ENCODE measurements at places on chromosomes 3 and 15.

DNA sequence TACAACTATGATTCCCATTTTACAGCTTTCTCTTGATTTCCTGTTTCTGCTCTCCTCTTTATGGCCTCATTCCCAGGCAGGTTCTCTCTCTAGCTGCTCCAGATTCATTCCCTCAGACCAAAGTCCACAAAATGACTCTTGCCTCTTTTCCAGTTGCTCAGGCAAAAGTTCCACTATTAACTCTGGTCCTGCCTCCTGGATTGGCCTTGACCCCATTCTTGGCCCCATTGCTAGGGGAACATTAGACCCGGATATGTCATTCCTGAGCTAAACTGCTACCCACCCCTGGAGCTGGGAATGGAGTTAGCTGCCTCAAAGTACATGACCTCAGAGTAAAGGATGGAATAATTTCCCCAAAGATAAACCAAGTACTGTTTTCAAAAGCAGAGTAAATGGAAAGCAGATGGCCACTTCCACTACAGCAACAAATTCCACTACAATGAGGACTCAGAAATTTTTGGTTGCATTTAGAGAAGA is 73.0 kb upstream of the GAP43 start:
- DNase-seq = no peak

- DNase-seq = peak; percentile 13
Measured at GRCh38 chr3:114380233-114380651, 86.4 kb downstream of the TIGIT start.

DNA sequence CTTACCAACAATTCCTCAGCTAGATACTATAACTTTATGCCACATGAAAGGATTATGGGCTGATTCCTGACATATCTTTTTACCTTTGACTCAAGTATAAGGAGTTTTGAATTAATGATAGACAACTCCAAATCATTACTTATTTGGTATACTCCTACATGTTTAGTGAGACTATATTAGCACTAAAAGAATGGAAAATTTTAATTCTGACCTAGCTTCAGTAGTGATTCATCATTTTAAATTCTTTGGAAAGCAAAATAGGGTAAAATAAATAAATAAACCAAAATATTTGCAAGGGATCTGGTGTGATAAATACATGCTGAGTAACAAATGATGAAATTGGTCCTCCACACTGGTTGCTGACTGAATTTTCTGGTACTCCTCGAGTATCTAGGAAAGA is 42.3 kb upstream of the VGLL3 start:
- no peak for DNase-seq

DNA sequence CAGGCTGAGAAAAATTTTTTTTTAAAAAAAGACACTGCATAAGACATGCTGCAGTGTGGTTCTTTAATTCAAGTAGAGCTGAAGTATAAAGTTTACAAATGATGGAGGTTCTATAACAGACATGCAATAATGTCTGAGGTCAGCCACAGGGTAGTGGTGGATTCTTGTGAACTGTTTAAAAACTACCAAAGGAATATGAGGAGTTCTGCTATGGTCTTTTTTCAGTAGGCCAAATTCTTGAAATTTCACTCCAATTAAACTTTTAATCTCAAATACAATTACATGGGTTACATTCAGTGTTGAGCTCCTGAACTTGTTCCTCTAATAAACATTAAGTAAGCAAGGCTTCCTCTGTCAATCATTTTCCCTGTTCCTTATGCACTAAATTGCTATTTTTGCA is 122.7 kb downstream of the PLD1 start:
- DNase-seq = no peak

DNA sequence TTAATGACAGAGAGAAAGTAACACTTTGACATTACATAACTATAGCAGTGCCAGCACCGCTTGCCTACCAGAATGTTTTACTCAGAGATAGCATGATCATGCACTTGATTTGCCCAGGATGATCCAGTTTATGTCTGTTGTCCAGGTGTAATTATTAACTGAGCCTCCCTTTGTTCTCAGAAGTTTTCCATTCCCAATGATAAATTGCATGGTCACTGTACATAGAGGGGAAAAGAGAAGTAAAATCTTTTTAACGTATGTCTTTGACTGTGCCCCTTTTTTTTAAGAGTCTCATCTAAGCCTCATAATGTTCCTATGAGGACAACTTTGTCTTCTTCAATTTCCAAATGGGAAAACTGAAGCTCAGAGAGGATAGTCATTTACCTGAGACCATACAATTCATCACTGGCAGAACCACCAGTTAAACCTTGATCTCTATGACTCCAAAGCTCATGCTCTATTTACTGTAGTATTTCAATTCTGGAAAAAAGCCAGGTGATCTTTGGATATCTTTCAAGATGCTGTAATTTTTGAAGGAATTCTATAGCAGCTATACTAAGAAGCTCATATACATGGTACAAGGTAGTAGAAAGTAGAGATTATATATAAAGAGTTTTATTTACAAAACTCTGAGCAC is 25.1 kb downstream of the C3orf85 start:
- no peak for DNase-seq

GRCh38 chr3:195865752-195866151 is 42.6 kb downstream of the TNK2 start:
- no peak for DNase-seq

DNA sequence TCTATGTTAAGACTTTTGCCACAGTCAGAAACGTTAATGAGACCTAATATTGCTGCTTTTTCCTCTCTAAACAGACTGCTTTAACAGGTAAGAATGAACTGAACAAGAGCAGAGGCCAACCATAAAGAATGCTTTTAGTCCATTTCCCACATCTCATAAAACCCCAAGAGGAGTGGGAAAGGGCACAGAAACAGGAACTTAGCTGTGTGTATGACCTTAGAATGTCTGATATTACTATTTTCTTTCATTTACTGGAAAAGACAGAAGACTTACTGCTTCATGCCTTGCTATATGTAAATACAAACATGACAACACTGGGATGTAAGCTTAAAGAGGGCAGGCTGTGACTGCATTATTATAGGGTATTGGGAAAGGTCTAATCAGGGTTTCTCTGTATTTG is 115.0 kb downstream of the ISL2 start:
- no peak for DNase-seq

- no peak for DNase-seq
Measured at GRCh38 chr15:92709110-92709790, 53.7 kb upstream of the FAM174B start.

- no peak for DNase-seq
Measured at GRCh38 chr3:143201045-143201444, 81.5 kb downstream of the CHST2 start.

- no peak for DNase-seq
Measured at GRCh38 chr3:73259856-73260255, 198.4 kb downstream of the EBLN2 start.

DNA sequence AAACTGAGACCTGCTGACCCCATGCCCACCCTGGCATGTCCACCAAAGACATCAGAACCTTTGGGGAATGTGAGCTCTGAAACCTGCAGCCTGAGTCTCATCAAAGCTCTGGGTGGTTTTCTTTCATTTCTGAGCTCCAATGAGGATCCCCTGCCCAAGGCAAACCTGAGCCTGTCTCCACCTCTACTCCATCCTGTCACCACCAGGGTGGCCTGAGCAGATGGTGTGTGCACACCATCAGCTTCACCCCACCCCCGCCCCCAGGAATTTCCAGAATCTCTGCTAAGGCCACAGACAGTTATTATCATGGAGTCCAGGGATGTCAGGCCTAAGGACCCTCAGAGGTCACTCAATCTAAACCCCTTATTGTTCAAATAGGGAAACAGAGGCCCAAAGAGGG is 1.3 kb downstream of the XIRP1 start:
- DNase-seq = no peak

- no peak for DNase-seq
Measured at GRCh38 chr3:78277220-78277619, 1237.3 kb downstream of the ROBO2 start.

GRCh38 chr15:55056500-55056899 is 140.2 kb downstream of the RSL24D1 start:
- DNase-seq = no peak

- DNase-seq = no peak
Measured at GRCh38 chr3:8709801-8710507, 23.6 kb upstream of the CAV3 start.

DNA sequence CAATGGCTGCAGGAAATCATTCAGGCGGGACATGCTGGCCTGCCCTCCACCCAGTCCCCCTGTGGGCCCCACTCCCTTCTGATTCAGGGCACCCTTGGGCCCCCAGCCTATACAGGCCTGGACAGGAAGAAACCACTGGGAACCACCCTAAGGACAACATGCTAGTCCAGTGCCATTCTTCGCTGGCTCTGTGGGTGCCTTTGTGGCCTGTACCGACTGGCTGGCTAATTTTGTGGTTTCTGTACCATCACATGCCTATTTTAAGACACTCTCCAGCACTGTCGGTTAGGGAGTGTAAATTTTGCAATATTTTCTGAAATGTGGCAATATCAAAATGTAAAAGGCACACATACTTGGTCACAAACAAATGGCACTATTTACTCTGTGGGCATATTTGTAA is 61.4 kb upstream of the POLG start:
- DNase-seq = peak; percentile 57

DNA sequence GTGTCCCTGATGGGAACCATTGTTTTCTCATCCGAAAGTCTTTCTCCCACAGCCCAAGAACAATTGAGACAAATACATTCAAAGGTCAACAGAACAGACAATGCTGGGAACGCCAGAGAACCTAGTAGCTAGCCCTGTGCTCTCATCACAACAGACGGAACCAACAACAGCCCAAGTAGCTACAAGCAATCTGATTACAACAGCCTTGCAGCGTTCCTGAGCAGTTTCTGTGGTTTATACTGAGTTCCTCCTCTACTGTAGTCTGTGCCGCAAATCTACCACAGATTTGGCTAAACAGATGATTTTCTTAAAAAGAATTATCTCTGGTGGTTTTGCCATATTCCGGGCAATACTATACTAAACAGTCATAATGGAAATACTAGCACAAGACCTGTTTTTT is 435.6 kb downstream of the MECOM start:
- DNase-seq = no peak

DNA sequence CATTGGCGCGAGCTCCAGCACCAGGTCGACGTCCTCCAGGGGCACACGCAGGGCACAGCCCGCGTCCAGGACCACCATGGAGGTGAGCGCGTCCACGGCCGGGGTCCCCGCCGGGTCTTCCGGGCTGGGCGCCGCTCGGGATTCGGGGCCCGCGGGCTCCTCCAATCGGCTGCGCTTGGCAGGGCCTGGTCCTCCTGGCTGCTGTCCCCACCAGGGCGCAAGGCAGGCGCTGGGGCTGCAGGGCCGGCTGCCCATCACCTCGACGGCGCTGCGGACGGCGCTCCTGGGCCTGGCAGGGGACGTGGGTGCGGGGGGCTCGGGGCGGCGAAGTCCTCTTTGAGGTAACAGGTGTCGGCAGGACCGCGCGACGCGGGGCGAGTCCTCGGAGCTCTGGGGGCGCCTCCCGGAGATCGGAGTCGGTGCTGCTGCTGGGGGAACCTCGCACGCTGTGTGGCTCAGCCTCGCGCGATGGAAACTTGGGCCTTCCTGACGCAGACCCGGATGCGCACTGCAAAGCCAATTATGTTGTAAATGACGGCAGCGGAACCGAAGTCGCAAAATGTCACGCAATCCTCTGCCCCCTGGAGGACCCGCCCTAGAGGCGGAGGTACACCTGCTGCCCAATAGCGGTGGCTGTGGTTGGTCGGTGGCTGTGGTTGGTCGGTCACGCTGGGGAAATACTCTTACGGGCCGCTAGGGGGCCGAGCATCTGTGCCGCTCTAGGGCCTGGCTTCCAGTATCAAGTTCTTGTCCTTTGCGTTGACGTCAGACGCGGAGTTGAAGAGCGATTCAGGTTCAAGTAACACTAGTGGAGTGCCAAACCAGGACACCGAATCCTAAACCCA is at the start of gene PRR23C:
PRR23C (minus strand) TSS at position 527 of the 845 bp plus-strand sequence; CDS start at position 255, 272 bp downstream.
- no peak for DNase-seq

GRCh38 chr3:44478606-44479094 is 1.2 kb upstream of the ZNF445 start:
- no peak for DNase-seq

GRCh38 chr3:43770426-43771103 is 79.8 kb downstream of the ABHD5 start:
- no peak for DNase-seq

- no peak for DNase-seq
Measured at GRCh38 chr15:81284256-81285031, 39.5 kb downstream of the STARD5 start.

DNA sequence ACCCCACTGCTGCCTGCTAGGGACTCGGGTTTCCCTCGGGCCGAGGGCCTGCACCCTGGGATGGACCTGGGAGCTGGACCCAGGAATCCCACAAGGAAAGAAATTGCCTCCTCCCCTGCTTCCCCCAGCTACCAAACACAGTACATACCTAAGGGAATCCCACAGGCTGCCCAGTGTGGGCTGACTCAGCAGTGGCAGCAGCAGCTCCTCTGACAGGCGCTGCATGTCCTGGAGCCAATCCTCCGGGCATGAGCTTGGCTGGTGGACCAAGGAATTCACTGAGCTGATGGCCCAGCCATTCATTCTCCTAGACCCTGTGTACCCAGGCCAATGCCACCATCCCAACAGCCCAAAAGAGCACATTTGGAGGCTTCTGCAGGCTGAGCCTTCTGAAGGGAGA is 9.5 kb upstream of the LTK start:
- no peak for DNase-seq

- no peak for DNase-seq
Measured at GRCh38 chr3:52265387-52265786, 13.1 kb downstream of the WDR82 start.

- no peak for DNase-seq
Measured at GRCh38 chr3:146476094-146476740, 6.9 kb upstream of the PLSCR2 start.

GRCh38 chr15:49863431-49864224 is 242.8 kb downstream of the DTWD1 start:
- peak; percentile 19 for DNase-seq

DNA sequence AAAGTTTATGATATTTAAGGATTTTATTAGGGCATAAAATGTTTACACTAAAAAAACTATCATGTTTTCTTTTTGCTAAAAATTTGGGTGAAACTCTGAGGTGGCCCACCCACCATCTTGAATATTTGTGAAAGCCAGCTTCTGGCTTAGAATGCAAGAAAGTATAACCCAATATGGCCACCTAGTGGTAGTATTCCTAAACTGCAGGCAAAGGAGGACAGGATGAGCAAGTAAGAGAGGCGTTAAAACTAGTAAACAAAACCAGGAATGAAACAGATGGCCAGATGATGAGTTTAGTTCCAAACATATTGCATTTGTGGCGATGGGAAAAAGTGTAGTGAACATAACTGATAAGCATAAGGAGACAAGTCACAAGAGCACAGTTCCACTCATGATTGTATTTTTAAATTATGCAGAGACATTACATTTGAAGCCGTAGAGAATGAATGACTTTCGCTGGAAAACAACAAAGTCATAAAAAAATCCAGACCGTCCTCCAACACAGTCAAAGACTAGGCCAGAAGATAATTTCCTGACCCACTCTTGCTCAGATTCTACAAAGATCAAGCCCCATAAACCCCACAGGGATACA is 103.3 kb upstream of the PRTG start:
- DNase-seq = peak; percentile 59

GRCh38 chr3:4478261-4478660 is 11.2 kb upstream of the SUMF1 start:
- no peak for DNase-seq

All from RWPE1 (cell line).